ENCODE measurements at places on chromosomes 13 and 19. TPM values are rescaled to one million over a fixed set of nuclear protein-coding genes. Genes with fewer than 3 reads are reported as not detected.

The LRRC4B gene
- polyA plus RNA-seq: 52.9 TPM

DNA sequence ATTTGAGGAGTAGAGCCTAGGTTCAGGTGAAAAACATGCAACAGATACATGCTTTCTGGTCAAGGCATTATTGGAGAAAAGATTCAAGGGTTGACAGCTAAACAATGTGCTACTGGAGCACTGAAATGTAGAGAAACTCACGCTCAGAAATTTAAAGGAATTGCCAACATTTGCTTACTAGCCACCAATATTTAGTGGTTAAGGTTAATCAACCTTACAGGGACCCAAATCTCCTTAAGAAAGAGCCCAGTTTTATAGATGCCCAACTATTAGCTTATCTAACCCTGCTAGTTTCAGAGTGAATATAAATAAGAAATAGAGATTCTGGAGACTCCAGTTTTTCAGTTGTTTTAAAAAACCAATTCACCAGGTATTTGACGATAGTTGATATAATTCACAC is 203.6 kb downstream of the DACH1 start:
- DNase-seq: no peak

The LRFN3 gene
- polyA plus RNA-seq: 18.4 TPM

DNA sequence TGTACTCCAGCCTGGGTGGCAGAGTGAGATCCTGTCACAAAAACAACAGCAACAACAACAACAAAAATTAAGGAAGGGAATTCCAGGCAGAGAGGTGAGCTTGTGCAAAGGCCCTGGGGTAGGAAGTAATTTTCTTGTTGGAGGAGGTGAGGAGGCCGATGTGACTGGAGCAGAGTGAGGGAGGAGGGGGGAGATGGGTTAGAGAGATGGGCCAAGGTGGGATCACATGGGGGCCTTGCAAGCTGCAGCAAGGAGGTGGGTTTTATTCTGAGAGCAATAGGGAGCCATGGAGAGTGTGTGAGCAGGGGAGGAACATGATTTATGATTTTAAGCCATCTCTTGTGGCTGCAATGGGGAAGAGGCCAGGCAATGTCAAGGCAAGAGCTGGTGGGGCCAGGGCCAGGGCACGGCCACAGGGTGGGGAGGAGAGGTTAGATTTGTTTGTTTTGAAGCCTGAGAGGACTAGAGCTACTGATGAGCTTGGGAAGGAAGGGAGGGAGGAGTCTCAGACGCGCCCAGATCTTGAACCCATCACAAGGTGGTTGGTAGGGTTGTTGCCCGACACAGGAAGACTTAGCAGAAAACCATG is 12.5 kb upstream of the COMP start:
- DNase-seq: no peak

The ACP7 gene
- polyA plus RNA-seq: 1.3 TPM

The LRRC8E gene
- polyA plus RNA-seq: 1.3 TPM

- no peak for DNase-seq
Measured at GRCh38 chr13:88112526-88112925, 441.4 kb downstream of the SLITRK5 start.
